ENCODE measurements at places on chromosomes 5 and 9.

GRCh38 chr5:184471-184870 is 6.8 kb upstream of the LRRC14B start:
- DNase-seq = no peak

GRCh38 chr5:143896966-143897365 is 85.0 kb downstream of the HMHB1 start:
- DNase-seq = no peak

DNA sequence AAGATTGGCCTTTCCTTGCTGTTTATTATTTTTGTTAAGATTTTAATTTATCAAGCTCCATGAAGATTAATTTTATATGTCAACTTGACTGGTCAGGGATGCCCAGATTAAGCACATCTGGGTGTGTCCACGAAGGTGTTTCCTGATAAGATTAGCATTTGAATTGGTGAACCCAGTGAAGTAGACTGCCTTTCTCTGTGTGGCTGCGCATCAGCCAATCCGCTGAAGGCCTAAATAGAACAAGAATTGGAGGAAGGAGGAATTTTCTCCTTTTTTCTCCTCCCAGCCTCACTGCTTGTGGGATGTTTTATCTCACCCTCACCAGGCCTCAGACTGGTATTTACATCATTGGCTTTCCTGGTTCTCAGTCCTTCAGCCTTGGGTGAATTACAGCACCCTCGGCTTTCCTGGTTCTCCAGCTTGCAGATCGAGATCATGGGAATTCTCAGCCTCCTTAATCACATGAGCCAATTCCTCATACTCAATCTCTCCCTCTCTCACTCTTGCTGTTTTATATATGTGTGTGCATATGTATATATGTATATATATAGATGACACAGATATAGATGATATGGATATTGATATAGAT is 135.4 kb upstream of the SPEF2 start:
- no peak for DNase-seq

GRCh38 chr5:127029581-127030258 is 638 bp downstream of the MARCHF3 start:
- peak; percentile 48 for DNase-seq

DNA sequence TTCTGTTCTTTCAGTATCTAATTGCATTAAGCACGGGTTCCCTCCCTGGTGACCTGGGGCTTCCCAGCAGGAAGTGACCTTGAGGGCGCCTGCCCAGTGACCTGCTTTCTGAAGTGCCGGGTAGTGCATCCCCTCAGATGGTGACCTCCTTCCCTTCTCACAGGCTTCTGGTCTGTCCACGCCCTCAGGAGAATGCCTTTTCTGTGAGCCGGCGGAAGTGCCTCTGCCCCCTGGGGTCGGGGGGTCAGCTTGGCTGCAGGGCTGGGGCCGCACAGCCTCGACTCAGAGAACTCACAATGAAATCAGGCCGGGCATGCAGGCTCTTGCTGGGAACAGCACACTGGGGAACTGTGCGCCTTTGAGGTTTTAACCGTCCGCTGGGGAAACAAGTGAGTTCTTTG is 124.5 kb upstream of the PHYKPL start:
- no peak for DNase-seq

- DNase-seq = no peak
Observed at GRCh38 chr5:127492854-127493738, 24.3 kb upstream of the PRRC1 start.

DNA sequence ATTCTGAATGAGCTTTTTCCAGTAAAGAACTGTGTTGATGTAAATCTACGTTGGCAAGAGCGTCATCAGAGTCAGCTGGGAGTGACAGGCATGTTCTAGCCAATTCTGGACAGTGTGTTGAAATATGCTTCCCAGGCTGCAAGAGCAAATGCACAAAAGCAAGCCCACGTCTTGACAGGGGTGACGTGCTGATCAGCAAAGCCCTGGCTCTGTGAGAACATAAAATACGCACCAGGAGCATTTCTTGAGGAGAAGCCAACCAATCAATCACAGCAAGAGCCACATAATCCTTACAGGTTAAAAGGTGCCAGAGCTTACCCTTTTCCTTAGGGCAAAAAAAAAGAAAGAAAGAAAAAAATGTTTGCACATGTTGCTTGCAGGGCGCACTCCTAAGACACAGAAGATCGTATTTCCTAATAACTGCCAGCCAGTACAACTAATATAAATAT is 148.1 kb downstream of the PDE4D start:
- no peak for DNase-seq

DNA sequence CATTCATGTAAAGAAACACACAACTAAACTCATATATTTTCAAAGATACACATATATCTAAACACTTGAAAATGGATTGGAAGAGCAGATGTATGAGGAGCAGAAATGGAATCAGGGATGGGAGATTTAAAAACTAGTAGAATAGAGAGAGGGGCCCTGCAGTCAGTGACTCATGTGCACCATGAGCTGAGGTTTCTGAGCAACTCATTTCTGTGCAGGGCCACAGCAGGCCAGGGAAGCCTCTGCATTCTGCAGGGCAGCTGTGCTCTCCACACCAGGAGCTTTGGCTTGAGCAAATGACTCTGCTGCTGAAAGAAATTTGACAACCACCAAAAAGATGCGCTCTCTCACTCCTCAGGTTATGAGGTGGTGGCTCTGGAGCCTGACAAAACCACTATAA is 27.1 kb downstream of the LHX6 start:
- no peak for DNase-seq
